ENCODE measurements at places on chromosomes 7 and 10.

DNA sequence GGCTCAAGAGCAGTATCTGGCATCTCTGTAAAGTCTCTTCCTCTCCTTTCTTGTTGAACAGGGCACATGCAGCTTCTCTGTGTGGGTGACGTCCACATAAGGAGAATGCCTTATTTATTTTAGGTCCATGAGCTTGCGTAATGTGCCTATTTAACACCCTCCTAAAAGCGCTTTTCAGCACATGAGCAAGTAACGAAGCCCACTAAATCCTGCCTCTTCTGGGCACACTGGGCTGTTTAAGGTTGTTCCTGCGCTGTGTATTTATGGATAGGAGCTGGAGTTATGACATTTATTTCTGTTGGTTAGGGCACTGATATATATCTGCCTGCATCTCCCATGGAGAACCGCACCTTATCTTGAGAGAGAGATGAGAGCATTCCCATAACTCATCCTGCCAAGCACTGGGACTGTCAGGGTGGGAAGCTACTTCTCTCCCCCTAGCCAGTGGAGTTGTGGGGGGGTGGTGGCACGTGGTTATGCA lies 76.1 kb downstream of the LRRC4 start:
- no peak for DNase-seq

- DNase-seq: no peak
These were observed 112.2 kb upstream of the JCAD start for GRCh38 chr10:30171601-30172000.

DNA sequence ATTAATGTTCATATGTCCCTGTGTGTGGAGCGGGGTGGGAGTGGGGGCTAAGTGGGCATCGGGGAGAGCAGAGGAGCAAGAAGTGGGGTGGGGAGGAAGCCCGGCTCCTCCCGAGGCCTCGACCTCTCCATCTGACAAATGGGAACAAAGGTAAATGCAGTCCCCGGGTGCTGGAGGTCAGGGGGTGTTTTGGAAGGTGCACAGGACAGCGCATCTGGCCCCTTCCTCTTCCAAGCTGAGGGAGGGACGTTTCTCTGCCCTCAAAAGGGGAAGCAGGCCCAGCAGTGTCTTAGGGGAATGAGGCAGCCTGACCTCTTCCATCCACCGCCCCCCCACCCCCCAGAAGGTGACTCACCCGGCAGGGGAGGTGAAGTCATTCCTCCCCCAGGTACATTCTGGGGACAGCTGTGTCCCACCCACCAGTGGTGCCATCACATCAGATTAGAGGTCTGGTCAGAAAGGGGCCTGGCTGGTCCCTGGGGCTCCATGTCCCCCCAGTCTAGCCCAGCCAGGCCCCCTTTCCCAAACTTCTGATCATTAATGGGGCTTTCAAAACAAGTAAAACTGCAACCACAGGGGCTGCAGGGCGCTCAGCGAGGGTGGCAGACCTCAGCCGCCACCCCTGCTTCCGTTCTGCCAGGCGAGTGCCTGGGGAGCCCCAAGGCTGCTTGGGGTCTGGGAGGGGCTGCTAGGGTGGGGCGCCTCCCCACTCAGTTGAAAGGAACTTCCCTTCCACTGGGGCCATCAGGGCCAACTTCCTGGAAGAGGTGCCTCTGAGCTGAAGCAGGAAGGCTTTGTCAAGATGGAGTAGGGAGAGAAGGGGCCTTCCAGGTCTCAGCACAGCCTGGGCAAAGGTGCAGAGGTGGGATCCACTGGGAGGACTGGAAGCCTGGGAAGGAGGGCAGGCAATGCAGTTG lies 10.8 kb downstream of the LFNG start:
- DNase-seq: no peak

GRCh38 chr7:74542558-74543117 lies 88.9 kb downstream of the GTF2IRD1 start:
- DNase-seq: no peak

All from fibroblast of skin of left quadriceps (primary cell).